CD4-positive, alpha-beta T cell treated with Interleukin-17A for 4 hours (primary cell): ENCODE measurements at places on chromosomes 1 and 21.

DNA sequence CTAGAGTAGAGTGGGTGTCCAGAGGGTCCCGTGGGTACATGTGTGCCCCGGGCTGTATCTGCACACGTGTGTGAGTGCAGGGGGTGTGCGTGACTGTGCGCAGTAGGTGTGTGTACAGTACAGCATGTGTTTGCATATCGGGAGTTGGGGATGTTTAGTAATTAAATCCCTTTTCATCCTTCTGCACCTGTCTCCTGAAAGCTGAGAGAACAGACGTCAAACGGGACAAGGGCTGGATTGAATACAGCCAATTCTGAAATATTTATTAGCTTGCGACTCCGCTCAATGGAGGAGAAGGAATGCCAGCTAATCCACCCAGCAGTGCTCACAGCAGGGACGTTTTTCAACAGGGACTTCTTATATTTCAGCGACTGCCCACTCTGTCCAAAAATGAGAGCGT, 44.7 kb upstream of the CASZ1 start:
- DNase-seq, result no peak

- DNase-seq, result no peak
Observed at GRCh38 chr1:176066709-176067108, 140.4 kb downstream of the COP1 start.

GRCh38 chr1:32454726-32455125, 10.1 kb upstream of the ZBTB8B start:
- no peak for DNase-seq

- no peak for DNase-seq
Observed at GRCh38 chr1:167638064-167638463, 8.0 kb downstream of the RCSD1 start.

- no peak for DNase-seq
Observed at GRCh38 chr1:185512442-185512841, 195.4 kb upstream of the IVNS1ABP start.

DNA sequence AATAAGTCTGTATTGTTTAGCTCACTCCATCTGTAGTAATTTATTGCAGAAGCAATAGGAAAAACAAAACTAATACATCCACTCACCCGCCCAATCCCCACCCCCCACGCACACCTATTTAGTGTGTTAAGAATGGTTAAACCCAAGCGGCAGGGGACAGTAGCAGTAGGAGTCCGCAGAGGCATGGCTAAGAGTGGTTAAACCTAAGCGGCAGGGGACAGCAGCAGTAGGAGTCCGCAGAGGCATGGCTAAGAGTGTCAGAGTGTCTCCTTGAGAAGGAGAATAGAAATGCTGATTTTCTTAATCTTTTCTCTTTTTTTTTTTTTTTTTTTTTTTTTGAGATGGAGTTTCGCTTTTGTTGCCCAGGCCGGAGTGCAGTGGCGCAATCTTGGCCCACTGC, 34.8 kb upstream of the TMPRSS2 start:
- no peak for DNase-seq

DNA sequence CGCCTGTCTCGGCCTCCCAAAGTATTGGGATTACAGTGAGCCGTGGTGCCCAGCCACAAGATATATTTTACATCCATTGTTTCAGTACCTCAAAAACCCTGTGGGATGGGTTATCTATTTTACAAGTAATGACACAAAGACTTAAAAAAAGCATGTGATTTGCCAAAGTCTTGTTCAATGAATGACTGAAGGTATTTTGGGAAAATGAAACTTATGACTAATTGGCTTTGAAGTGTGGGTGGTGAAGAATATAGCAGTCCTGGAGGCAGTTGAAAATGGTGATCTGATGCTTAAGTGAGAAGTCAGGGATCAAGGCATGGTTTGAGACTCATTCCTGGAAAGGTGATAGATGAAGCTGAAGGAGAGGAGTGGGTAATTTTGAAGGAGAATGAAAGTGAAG, 3.0 kb downstream of the SWT1 start:
- no peak for DNase-seq

DNA sequence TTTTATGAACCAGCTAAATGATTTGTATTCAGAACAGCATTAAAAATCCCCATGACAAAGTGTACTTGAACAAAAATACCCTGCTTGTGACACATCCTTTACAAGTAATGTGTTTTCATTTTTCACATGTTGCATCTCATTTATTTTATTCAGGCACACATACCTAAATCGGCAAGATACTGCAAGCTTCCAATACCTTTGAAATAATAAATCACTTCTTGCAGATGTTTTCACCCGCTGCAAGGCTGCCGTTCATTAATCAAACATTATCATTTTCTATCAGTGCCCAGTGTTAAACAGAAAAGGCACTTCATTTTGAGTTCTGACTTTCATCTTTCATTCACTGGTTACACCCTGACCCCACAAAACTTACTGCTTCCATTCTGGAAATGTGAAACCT, 269.6 kb downstream of the DPYD start:
- DNase-seq, result no peak

DNA sequence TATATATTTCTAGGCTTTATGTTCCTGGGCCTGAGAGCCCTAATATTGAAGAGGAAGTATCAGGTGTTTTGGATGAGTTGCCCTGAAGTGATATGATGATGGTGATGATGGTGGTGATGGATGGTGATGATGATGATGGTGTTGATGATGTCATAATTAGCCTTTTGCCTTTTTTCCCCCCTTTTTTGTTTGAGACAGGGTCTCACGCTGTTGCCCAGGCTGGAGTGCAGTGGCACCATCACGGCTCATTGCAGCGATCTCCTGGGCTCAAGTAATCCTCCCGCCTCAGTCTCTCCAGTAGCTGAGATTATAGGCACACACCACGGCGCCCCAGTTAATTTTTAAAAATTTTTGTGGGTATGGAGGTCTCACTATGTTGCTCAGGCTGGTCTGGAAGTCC, 76.5 kb downstream of the CNST start:
- no peak for DNase-seq
